Activated T-helper 2 cell treated with anti-CD3 and anti-CD28 coated beads, Interferon-gamma antibody, Interleukin-2, Interleukin-4, amounts not matched to agents 10 μg/mL and 5 μg/mL and 100 μg/mL, durations not matched to agents 14 hours and 24 hours and 36 hours (primary cell): ENCODE measurements at places on chromosomes 4 and X. TPM values are rescaled to one million over a fixed set of nuclear protein-coding genes. Genes with fewer than 3 reads are reported as not detected.

Gene APBB2
- 0.73 and 1.4 TPM in 2 replicates for total RNA-seq

Gene RAB40A
- total RNA-seq = not detected in 2 replicates

Gene ARHGAP4
- 128 and 135 TPM in 2 replicates for total RNA-seq

Gene LRP2BP
- total RNA-seq = 0.55 and 0.67 TPM in 2 replicates

Gene SOX3
- total RNA-seq = not detected in 2 replicates

Gene FAT4
- not detected in 2 replicates for total RNA-seq

Gene LRAT
- total RNA-seq = 0.07 TPM in 1 of 2 replicates, not detected in the other

Gene PPP4R3C
- not detected in 2 replicates for total RNA-seq

Gene GPR34
- total RNA-seq = not detected in 2 replicates

Gene ADH1C
- not detected in 2 replicates for total RNA-seq

Gene USP17L24
- not detected in 2 replicates for total RNA-seq

Gene VCX3B
- not detected in 2 replicates for total RNA-seq

Gene FDCSP
- not detected in 2 replicates for total RNA-seq

Gene PITX2
- total RNA-seq = not detected in 2 replicates

Gene GPR119
- not detected in 2 replicates for total RNA-seq
